ENCODE measurements at places on chromosomes 2 and 18.
A peak's percentile ranks its signal among the peaks of the same experiment; 100 is the strongest.

DNA sequence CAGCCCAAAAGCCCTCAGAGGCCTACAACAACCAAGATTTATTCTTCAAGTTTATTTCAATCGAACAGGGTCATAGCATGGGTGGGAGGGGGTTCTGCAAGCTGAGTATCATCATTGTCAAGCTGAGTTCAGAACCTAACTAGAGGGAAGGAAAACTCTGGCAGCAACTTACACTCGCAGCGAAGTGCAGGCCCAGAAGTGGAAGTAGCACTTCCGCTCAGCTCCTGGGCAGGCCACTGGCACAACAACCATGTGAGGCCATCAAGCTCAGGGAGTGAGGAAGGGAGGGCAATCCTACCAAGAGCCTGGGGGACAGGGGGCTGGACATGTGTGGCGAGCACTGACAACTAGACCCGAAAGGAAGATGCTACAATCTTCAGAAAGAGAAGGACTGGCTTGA lies 4.8 kb downstream of the UXS1 start:
- DNase-seq: no peak

GRCh38 chr2:222024932-222025880 lies 273.6 kb downstream of the PAX3 start:
- no peak for DNase-seq

GRCh38 chr18:25896178-25896780 lies 194.1 kb downstream of the SS18 start:
- DNase-seq: peak; percentile 31

DNA sequence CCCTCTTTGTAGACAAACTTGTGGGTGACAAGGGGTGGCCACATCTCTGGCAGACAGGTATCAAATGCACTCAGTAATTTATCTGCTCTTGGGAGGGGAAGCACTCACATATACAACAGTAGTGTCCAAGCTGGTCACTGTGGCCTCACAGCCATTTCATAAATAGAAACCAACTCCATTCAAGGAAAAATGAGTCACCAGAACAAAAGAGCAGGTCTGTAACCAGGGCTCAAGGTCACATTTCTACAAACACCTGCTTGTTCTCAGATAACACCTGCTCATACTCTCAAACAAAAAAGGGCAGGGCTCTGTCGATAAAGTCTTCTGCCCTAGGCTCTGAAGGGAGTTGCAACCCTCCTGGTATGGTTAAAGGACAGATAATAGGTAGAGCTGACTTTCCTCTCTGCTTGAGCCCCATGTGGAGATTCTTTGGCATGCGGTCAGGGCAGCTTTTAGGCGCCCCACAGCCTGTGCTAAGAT lies 459.0 kb downstream of the BCL11A start:
- no peak for DNase-seq

DNA sequence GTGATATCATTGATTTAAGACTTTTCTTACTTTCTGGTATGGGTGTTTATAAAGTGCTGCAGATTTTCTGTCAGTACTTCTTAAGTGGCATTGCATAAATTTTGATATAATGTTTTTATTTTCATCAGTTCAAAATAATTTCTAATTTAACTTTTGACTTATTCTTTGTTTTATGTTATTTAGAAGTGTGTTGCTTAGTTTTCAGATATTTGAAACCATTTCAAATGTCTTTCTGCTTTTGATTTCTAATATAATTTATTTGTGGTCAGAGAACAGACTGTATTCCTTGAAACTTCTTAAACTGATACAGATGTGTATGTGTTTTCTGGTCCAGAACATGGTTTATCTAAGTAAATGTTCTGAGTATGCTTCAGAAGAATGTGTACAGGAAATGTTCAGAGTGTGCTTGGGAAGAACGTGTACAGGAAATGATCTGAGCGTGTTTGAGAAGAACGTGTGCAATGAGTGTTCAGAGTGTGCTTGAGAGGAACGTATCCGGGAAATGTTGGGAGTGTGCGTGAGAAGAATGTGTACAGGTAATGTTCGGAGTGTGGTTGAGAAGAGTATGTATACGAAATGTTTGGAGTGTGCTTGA lies 265.7 kb upstream of the HS6ST1 start:
- DNase-seq: no peak

DNA sequence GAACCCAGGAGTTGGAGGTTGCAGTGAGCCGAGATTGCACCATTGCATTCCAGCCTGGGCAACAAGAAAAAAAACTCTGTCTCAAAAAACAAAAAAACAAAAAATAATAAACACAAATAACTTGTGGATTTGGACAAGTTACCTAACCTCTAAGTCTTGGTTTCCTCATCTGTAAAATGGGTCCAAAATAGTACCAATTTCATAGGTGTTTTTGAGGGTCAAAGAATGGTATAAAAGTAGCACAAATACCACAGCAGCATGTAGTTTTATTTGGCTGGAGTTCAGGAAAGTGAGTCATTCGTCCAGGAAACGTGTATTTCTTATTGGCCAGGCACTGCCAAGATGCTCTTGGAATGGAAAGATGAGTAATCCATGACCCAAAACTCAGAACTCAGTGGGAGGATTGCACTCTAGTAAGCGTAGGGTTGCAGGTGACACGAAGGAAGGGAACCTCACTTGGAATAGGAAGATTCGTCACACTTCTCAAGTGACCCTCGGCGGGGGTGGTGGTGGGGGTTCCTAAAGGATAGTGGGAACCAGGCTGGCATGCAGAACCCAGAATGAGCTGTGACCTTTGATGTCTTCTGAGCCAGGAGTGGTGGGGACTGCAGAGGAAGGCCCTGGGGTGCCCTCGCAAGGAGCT lies 24.4 kb downstream of the GRHL1 start:
- peak; percentile 80 for DNase-seq

- no peak for DNase-seq
Observed at GRCh38 chr2:175004730-175004979, 526 bp downstream of the CHN1 start.

- DNase-seq: no peak
Observed at GRCh38 chr2:204116159-204116792, 179.7 kb downstream of the ICOS start.

- no peak for DNase-seq
Observed at GRCh38 chr18:48753691-48754090, 197.1 kb downstream of the SMAD7 start.

GRCh38 chr2:148646231-148646559 lies 1.6 kb downstream of the EPC2 start:
- no peak for DNase-seq

DNA sequence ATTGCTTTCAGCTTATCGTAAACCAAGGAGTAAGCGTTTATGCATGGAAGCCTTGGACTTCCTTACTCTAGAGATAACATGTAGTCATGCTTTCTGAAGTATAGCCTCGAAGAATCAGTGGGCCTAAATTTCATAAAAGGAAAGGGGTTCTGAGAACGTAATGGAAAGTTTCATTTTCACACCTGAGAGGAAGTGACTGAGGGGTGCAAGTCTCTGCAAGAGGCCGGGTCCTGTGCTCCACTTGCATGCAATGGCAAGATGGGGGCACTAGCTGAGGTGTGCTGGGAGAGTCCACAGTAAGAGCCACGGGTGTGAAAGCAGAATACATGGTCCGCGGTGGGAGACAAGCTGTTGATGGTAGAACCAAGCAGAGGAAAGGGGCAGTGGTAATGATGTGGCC lies 36.5 kb upstream of the C1D start:
- DNase-seq: no peak

DNA sequence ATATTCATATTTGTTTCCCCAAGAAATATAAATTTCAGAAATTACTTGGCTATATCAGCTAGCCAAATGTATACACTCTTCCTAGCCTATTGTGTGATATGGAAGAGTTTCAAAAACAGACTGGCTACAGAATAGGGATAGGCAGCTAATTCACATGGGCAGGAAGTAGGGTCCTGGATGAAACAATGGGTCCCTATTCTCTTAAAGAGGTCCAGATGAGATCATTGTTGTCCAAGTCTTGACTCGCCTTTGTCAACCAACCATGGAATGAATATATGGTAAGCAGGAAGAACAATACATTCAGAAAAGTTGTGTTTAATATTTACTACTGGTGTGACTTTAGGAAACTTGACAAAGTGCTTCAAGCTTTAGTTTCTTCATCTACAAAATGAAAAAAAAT lies 319.9 kb downstream of the NBAS start:
- DNase-seq: no peak

DNA sequence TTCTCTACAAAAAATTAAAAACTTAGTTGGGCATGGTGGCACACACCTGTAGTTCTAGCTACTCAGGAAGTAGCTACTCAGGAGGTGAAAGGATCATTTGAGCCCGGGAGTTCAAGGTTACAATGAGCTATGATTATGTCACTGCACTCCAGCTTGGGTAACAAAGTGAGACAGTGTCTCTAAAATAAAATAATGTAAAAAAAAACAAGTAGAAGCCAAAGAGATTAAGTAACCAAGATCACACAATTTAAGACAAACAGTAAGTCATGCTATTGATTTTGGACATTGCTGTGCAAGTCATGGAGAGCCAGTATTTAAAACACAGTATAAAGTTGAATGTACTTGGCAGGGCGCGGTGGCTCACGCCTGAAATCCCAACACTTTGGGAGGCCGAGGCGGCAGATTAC lies 20.5 kb downstream of the ITSN2 start:
- DNase-seq: no peak

DNA sequence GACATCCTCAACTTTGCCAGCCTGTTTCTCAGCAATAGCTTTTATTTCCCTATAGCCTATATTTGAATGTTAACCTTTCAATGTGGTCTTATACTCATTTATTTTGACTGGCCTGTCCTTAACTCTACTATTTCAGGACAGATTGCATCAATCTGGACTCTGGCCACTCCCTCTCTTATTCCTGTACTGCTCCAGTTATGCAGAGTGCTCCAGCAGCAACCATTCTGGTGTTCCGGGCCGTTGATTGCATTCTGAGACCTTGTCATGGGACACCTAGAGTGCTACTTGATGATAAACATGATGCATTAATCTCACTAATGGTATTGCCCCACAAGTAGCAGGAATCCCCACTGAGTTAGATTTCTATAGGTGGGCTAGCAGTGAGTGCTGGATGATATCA lies 363.4 kb downstream of the LRRTM1 start:
- no peak for DNase-seq

GRCh38 chr2:174914853-174915760 lies 90.1 kb downstream of the CHN1 start:
- no peak for DNase-seq

GRCh38 chr2:232483923-232484627 lies 3.6 kb downstream of the ECEL1 start:
- no peak for DNase-seq

GRCh38 chr18:35397976-35398375 lies 20.8 kb upstream of the ZNF396 start:
- DNase-seq: no peak

DNA sequence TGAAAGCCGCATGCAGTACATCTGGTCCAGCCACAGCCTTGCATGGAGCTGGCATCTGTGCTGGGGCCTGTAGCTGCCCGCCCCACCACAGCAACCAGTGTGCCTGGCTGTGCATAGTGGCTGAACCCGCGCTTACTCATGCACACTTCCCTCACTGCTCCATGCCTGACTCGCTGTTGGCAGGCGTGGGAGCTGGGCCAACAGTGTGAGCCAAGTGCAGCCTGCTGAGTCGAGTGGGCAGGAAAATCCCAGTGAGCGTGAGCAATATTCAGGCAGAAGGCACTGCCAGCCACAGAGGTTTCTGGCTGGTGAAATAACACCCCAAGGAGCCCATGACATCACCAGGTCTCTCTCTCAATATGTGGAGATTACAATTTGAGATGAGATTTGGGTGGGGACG lies 1674.1 kb upstream of the TMEFF2 start:
- no peak for DNase-seq

GRCh38 chr2:165044505-165045303 lies 89.4 kb upstream of the SLC38A11 start:
- no peak for DNase-seq

- no peak for DNase-seq
Observed at GRCh38 chr2:30192314-30192713, 39.0 kb upstream of the LBH start.

DNA sequence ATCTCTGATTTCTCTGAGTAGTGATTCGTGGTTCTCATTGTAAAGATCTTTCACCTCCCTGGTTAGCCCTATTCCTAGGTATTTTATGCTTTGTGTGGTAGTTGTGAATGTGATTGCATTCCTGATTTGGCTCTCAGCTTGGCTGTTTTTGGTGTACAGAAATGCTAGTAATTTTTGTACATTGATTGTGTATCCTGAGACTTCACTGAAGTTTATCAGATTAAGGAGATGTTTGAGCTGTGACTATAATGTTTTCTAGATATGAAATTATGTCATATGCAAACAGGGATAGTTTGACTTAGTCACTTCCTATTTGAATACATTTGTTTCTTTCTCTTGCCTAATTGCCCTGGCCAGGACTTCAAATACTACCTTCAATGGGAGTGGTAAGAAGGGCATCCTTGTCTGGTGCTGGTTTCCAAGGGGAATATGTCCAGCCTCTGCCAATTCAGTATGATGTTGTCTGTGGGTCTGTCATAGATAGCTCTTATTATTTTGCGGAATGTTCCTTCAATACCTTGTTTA lies 251.9 kb upstream of the ZNF804A start:
- no peak for DNase-seq

DNA sequence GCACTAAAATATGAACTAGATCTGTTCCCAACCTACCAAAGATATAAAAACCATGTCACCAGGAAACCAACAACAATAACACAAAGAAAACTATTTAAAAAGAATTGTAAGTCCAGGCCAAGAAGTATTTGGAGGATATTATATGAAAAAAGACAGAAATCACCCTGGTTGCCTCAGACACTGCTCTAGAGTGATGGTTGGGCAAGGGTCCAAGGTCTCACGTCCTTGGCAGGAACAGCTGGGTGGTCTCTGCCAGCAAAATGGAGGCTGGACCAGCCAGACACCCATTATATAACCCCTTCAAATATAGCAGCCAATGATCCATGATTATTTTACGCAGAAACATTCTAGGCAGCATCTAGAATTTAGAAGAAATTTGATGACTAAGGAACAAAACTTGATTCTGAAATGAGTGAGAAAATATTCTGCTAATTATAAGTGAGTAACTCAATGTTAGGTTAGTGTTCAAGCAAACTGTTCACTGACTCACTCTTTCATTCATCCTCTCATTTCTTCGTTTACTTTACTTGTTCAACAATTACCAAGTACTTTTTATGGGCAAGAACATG lies 35.4 kb downstream of the MRPL35 start:
- no peak for DNase-seq

DNA sequence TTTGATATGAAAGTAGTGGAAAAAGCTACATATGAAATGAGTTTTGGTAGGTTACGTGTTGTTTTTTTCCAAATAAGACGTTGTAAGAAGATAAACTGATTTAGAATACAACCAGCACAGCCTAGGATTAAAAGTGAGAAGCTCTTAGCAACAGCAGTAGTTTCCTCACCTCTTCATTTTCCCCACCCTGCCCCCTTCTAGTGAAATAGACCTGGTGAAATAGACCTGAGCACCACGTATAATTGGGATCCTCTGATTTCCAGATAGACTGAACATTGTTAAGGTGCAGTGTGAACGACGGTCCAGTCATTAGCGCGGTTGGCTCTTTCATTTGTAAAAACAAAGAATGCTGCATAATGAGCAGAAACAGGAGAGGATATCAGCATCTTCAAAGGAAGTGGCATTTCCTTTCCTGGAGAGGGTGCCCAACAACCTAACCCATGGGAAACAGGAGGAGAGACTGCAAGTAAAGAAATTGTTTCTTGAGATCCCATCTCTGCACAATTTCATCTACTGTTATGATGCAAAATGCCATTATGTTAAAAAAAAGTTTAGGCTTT lies 114.3 kb downstream of the FIGN start:
- no peak for DNase-seq
